ENCODE measurements at places on chromosomes 1 and 21. TPM values are rescaled to one million over a fixed set of nuclear protein-coding genes. Genes with fewer than 3 reads are reported as not detected.

GRCh38 chr21:37058261-37058660, 14.6 kb downstream of the PIGP start:
- DNase-seq = no peak

GRCh38 chr21:36728371-36729111, 29.6 kb downstream of the SIM2 start:
- no peak for DNase-seq

DNA sequence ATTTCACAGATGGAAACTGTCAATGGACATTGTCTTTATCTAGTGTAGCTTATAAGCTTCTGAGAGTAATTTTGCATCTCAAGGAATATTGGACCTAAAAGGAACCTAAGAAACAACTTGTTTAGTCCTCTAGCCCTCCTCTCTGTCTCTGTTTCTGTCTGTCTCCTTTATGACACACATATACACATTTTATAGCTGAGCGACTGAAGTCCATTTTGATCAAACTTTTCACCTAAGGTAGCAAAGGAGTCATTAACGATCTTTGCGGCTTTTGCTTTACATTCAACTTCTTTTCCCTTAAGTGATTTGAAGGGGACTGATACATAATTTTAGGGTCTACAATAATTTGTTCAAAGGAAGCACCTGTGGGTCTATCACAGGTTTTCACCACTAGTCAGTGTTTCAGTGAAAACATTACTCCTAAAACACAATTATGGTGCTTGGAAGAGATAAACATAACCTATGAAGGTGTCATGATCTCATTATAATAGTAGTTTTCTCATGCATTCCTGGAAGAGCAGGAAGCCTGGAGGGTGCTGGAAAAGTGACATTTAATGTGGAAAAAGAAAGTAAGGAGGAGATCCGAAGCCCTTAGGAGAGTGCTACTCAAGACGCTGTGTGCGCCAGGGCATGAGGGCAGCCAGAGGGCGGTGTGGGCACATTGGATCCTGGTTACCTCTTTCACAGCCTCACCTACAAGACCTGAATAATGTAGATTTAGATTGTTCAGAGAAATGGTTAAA, 248.6 kb downstream of the DNM3 start:
- peak; percentile 29 for DNase-seq

DNA sequence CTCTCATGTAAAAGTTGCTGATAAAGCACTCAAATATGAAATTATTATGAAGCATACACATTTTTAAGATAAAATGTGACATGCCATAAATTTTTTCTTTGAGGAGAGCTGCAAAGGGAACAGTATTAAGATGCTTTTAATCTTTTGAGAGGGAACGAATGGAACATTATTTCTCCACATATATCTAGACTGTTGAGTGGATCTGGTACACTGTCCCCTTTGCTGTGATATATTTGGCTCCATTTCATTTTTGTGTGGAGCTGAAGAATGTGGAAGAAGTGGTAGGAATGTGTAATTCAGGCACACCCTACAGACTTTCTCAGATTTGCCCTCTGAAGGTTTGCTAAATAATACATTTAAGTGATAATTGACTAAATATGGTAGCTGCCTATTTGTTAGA, 31.7 kb downstream of the PGM1 start:
- no peak for DNase-seq

- DNase-seq = peak; percentile 97
These were observed at the start of gene C1orf174 for GRCh38 chr1:3900150-3900968. Gene C1orf174 (minus strand): TSS chr1:3900272. CDS start chr1:3900186, 86 bp downstream.

NHLH1 gene
- total RNA-seq = not detected

DNA sequence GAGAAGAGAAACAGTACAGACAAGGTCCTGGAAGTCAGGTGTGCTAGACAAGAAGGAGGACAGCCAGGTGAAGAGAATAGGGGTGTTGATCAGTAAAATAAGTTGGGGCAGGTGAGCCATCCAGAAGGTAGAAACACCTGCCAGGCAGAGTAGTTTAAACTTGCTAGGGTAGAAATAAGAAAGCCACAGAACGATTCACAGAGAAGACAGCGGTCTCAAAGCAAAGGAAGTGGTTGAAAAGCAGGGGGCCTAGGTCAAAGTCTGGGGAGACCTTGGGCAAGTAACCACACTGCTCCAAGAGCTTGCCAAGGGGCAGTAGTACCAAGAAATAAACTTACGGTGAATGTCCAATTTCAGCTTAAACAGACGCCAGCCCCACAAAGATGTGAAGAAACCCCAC, 116.6 kb upstream of the PROX1 start:
- no peak for DNase-seq
